NCI-H146 (cell line): ENCODE measurements at places on chromosomes 6 and 20.

DNA sequence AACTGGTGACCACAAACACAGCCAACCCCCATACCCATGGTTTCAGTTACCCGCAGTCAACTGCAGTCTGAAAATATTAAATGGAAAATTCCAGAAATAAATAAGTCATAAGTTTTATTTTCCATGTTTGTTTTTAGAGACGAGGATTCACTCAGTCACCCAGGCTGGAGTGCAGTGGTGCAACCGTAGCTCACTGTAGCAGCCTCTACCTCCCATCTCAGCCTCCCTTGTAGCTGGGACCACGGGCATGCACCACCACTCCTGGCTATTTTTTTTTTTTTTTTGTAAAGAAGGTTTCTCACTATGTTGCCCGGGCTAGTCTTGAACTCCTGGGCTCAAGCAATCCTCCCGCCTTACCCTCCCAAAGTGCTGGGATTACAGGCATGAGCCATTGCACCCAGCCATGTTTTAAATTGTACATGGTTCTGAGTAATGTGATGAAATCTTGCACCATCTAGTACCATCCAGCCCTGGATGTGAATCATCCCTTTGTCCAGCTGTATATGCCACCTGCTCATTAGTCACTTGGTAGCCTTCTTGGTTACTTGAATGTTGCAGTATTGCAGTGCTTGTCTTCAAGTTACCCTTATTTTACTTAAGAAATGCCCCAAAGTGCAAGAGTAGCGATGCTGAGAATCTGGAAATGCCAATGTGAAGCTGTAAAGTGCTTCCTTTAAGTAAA, 14.5 kb downstream of the CSNK2A1 start:
- no peak for DNase-seq

DNA sequence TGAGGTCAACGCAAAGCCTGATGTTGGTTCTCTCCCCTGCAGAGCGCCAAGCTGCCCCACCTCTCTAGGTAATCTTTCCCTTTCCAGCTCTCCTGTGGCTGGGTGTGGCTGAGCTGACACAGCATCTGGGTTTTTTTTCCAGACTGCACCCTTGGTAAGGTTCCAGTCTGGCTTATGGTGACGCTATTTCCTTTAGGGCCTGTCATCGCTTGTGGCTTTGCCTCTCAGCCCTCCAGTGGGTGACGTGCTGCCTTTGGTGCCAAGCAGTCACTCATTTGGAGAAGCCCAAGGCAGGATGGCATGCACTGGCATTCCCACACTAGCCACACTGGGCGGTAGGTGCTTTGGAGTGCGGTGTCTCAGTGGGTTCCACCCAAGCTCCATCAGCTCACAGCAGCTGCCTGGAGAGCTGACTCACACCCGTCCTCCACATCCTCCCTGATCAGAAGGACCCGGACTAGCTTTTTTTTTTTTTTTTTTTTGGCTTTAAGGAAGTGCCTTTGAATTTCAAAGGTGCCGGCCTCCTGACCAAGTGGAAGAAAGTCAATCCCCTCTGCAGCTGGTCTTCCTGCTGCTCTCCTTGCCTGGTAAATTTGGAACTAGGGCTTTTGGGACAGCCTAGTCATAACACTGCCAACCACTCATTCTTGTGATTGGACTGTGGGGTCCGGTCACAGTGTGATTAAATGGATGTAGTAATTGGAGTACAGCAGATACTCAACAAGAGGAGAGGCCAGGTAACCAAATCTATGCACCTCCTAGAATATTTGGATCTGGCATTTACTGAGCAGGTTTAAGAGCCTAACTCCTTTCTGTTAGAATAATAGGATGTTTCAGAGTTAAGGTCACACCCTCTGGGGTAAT, 153.6 kb downstream of the CD83 start:
- DNase-seq, result no peak

GRCh38 chr6:89120371-89120770, 2.5 kb upstream of the SRSF12 start:
- no peak for DNase-seq

GRCh38 chr6:140909156-140909555, 1223.6 kb upstream of the GJE1 start:
- no peak for DNase-seq

DNA sequence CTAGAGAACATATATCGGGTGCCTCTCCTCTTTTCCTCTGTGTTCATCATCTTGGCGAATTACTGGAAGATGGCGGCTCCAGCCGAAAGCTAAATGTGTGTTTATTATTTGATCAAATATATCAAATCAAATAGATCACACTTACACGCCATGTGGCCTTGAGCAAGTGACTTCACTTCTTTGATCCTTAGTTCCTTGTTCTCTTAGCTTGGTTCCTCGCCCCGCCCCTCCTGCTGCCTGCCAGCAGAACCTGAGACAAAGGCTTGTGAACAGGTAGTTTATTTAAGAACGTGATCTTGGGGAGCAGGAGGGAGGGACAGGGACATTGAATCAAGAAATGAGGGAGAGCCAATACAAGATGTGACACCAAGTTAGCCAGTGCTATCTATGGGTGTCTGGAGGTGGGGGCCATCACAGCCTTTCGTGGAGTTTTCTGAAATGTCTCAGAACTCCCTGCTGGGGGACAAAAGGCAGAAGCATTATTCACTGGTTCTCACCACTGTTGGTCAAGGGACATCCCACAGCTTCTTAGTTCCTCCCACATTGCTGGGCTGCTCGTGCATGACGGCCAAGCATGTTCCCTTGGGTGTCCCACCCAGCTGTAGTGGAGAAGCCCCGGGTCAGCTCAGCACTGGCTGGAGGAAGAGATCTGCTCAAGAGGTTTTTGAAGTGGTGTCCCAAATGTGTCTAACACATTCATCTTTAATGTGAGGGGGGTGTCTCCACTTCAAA, 44.9 kb upstream of the RNF24 start:
- DNase-seq, result no peak

GRCh38 chr6:151399679-151400078, 8.3 kb upstream of the ZBTB2 start:
- DNase-seq, result no peak

DNA sequence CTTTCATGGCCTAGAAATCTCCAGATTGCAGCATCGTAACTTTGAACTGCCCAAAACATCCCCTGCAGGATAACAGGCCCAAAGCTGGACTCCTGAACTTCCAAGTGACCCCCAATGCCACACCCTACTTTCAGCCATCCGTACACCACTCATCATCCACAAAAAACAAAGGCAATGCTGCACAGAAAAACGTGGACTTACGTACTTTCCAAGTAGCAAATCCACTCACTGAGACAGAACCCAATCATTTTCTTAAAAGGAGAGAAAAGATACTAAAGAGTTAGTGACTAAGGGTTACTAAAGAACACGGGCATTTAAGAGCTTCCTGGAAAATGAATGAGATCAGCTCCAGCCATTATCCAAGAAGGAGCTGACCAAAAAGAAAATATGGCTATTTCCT, 211.0 kb downstream of the WDR27 start:
- no peak for DNase-seq

DNA sequence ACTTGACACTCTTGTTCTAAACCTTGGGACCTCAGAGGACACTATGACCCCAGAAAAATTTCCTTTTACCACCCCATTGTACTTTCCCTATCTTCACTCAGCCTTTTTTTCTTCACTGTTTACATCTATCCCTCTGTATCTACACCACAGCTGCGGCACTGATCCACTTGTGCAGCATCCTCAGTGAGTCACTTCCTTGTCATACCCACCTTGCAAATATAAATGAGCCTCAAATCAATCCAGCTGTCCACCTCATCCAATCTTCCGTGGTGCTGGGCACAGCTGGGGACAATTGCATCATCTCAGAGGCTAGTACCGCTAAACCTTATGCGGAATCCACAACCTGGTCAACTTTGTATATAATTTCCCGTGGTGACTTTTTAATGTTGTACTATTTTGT, 710.5 kb downstream of the QKI start:
- no peak for DNase-seq

DNA sequence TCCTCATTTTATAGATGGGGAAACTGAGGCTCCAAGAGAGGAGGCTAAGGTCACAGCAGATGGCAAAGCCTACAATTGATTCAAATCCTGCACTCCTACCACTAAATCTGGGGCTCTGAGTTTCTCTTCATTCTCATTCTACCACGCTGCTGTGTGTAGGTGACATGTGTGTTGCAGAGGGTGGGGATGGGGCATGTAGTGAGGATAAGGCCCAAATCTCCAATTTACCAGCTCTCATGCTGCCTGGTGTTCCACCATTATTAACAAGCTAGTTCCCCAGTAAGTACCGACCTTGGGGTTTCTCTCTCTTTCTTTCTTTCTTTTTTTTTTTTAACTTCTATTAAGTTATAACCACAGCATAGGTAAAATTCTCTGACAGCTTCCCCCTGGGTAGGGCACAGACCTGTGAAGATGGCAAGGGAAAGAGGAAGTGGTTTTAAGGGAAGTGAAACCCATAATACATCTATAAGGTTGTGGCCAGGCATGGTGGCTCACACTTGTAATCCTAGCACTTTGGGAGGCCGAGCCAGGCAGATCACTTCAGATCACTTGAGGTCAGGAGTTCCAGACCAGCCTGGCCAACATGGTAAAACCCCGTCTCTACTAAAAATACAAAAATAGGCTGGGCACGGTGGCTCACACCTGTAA, 13.0 kb upstream of the MATN4 start:
- no peak for DNase-seq

- no peak for DNase-seq
These were observed 598.3 kb upstream of the JAG1 start for GRCh38 chr20:11271920-11272594.

GRCh38 chr20:51542033-51542570, 417 bp downstream of the NFATC2 start:
- DNase-seq, result no peak

- DNase-seq, result no peak
These were observed 6.4 kb downstream of the CDKAL1 start for GRCh38 chr6:20540683-20541082.

DNA sequence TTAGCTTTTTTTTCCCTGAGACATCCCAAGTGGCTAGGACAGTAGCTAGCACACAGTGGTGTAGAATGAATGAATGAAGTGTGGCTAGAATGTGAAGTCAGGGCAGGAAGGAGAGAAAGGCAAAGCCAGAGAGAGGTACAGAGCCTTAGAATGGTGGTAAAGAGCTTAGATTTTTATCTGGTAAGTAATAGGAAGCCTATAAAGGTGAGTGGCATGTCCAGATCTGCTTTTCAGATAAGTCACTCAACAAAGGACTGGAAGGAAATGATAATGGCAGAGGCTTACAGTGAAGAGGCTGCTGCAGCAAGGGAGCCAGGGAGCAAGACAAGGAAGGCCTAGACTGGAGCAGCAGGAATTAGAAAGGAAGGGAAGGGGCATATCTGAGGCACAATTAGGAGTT, 96.0 kb upstream of the PRDM1 start:
- no peak for DNase-seq

DNA sequence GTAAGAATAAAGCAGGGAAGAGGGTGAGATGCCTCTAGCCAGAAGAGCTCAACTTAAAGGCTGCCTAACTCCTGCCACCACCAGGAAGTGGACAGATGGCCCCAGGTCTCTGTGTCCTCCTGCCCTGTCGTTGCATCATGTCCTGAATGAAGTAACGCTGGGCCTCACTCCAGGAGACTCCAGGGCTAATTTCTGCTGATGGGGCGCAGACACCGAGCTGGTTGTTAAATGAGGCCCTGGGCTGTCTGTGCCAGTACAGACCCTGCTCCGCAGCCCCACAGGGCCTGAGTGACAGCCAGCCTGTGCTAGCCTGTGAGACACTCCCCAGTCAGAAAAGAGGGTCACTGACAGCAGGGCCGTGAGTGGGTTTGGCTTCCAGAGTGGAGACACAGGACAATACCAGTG, 6.5 kb downstream of the IP6K3 start:
- no peak for DNase-seq

DNA sequence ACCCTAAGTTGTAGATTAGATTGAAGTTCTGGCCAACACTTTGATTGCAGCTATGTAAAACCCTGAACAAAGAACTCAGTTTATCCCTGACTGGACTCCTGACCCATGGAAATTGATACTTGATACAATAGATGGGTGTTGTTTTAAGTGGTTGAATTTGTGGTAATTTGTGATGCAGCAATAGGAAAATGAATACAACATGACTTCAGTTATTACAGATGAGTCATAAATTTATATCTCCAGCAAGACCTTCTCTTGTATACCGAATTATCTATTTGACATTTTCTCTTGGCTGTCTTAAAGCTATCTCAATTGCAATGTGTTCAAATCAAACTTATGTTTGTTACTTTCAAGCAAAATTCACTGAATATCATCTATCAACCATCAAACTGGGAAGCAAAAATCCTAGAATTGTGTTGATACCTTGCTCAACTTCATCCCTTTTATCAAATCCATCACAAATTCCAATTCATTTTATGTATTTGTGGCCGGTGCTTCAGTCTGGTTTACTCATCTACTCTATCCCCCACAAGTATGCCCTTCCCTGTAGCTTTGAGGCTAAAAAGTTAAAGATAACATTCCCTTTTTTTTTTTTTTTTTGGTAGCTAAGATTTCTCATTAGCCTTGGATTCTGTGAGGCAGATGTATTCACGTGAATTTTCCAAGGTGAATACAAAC, 129.4 kb upstream of the CENPW start:
- DNase-seq, result no peak

GRCh38 chr20:56442389-56443365, 25.8 kb upstream of the RTF2 start:
- no peak for DNase-seq

DNA sequence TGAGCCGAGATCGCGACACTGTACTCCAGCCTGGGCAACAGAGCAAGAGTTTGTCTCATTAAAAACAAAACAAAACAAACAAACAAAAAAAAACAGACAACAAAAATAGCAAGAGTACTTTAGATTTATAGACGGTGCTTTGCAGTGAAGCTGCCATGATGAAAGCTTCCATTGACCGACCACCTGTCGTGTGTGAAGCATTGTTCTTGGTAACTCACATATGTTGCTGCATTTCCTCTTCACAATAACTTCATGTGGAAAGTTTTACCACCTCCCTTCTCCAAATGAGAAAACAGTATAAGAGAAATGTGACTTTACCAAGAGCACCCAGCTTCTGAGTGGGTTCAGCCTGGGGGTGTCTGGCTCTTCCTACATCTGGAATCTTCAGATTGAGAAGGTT, 56.4 kb upstream of the PTGIS start:
- peak; percentile 10 for DNase-seq

- no peak for DNase-seq
These were observed 275.3 kb downstream of the TBC1D7 start for GRCh38 chr6:13053006-13053461.

GRCh38 chr6:83069633-83070032, 2.2 kb downstream of the DOP1A start:
- no peak for DNase-seq

GRCh38 chr6:126107475-126108166, 121.3 kb downstream of the TRMT11 start:
- no peak for DNase-seq

DNA sequence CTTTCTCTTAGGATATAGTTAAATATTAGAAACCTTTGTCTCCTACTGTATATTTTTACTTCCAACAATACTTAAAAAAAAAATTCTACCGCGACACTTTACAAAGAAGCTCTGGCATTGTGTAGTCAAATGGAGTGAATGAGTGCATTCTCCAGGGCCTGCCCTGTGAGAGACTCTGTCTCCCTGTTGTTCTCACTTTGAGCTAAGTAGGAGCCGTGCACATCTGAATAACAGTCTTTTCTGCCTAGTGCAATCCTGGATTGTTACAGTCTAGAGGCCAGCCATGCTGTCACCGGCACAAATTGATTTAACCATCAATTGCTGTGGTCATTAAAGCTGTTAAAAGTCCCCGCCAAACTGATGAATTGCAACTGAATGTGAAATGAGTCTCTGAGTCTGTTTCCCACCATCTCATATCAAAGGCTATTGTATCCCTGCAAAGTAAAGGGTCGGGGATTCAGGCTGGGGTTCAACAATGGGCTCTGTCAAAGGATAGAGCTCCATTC, 156.0 kb downstream of the RFPL4B start:
- DNase-seq, result peak; percentile 14
